CD4-positive, alpha-beta memory T cell (primary cell): ENCODE measurements at places on chromosomes 6 and 20. TPM values are rescaled to one million over a fixed set of nuclear protein-coding genes. Genes with fewer than 3 reads are reported as not detected.

IP6K3 gene
- not detected for polyA plus RNA-seq

SIGLEC1 gene
- polyA plus RNA-seq, result not detected

TRIM38 gene
- polyA plus RNA-seq, result 4.5 TPM

GMDS gene
- polyA plus RNA-seq, result 16.5 TPM

SLC22A23 gene
- polyA plus RNA-seq, result 0.32 TPM

LY86 gene
- polyA plus RNA-seq, result 1.5 TPM

HS3ST5 gene
- not detected for polyA plus RNA-seq

KCNB1 gene
- not detected for polyA plus RNA-seq

RAD21L1 gene
- polyA plus RNA-seq, result not detected

RIPOR2 gene
- polyA plus RNA-seq, result 458 TPM

ABHD16B gene
- not detected for polyA plus RNA-seq

TRIM15 gene
- polyA plus RNA-seq, result not detected

HBS1L gene
- polyA plus RNA-seq, result 59.5 TPM

BNIP5 gene
- not detected for polyA plus RNA-seq

ZFP57 gene
- 2.4 TPM for polyA plus RNA-seq

DNA sequence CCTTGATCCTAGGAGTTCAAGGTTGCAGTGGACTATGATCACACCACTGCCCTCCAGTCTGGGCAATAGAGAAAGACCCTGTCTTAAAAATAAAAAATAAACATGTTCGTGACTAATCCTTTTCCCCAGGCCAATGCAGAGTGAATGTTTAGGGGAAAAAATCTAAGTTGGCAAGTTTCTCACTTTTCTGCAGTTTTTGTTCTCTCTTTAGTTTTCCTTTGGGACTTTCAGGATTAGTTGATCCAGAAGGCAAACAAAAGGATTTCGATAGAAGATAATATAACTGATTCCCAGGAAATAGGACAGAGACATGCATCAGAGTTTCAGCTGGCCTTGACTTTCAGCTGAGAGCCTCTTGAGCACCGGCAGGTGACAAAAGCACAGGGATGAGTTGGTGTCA, 53.3 kb downstream of the SOD2 start:
- DNase-seq, result no peak

- DNase-seq, result peak; percentile 31
These were observed at the start of gene CLIC5 for GRCh38 chr6:46015119-46015968. Gene CLIC5, minus strand, starts transcription at chr6:46015860. Its CDS starts 318 bp downstream, at chr6:46015542.

DNA sequence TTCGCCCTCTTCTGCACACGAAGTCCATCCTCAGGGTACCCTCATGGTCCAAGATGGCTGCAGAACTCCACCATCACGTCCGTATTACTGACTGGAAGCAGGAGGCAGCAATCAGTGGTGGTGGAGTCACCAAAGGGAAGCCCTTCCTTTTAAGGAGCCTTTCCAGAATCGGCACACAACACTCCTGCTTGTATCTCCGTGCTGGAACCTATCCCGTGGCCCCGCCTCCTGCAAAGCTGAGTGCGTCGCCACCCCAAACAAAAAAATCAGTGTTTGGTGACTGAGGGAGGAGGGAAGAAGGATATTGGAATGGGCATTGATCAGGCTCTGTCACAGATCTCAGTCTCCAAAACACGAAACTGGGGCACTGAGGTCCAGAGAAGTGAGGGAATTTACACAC, 5.8 kb upstream of the CCN5 start:
- no peak for DNase-seq

- DNase-seq, result peak; percentile 87
These were observed 96.0 kb upstream of the CNKSR3 start for GRCh38 chr6:154606457-154606856.

DNA sequence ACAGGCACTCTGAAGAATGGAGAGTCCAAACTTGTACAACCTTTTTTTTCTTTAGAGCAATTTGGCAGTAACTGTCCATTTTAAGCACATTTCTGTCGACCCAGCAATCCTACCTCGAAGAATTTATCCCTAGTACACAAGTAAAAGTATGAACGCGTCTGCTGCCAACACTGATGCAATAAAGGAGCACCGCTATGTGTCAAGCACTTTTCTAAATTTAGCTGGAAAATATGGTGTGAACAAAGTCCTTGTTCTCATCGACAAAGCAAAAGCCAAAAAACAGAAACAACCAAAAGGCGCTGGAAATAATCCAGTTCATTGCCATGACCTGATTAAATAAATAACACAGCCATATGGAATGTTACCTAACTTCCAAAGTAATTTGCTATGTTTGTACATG, 1.1 kb downstream of the DPM1 start:
- DNase-seq, result no peak

GRCh38 chr20:17010181-17010580, 216.7 kb upstream of the PCSK2 start:
- no peak for DNase-seq

- no peak for DNase-seq
These were observed 199.6 kb downstream of the GMPR start for GRCh38 chr6:16437984-16438383.

DNA sequence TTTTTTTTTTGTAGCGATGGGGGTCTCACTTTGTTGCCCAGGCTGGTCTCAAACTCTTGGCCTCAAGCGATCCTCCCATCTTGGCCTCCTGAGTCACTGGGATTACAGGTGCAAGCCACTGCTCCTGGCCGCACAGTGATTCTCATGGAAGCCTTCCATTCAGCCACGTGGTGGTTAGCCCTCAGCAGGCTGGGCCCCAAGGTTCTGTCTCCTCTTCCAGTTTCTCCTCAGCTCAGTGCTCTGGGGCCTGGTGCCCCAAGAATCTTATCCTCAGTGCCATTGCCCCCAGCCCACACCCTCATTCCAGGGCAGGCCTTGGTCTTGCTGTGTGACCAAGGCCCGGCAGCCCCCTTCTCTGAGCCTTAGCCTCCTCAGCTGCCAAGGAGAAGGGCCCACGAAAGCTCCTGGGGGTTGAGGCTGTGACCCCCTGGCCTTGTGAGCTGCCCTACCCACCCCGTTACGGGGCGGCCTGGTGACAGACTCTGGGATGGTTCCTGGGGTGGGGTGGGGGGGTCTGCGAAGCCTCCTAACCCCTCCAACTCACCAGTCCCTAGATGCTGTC, 16.4 kb downstream of the SRC start:
- no peak for DNase-seq

GRCh38 chr6:70353448-70353847, 50.6 kb upstream of the COL9A1 start:
- DNase-seq, result no peak

- no peak for DNase-seq
These were observed 97.1 kb upstream of the KCNK16 start for GRCh38 chr6:39419607-39420006.

- no peak for DNase-seq
These were observed 30.1 kb upstream of the CSNK2A1 start for GRCh38 chr20:573414-574296.

GRCh38 chr6:132483779-132484679, 28.9 kb downstream of the STX7 start:
- peak; percentile 56 for DNase-seq

DNA sequence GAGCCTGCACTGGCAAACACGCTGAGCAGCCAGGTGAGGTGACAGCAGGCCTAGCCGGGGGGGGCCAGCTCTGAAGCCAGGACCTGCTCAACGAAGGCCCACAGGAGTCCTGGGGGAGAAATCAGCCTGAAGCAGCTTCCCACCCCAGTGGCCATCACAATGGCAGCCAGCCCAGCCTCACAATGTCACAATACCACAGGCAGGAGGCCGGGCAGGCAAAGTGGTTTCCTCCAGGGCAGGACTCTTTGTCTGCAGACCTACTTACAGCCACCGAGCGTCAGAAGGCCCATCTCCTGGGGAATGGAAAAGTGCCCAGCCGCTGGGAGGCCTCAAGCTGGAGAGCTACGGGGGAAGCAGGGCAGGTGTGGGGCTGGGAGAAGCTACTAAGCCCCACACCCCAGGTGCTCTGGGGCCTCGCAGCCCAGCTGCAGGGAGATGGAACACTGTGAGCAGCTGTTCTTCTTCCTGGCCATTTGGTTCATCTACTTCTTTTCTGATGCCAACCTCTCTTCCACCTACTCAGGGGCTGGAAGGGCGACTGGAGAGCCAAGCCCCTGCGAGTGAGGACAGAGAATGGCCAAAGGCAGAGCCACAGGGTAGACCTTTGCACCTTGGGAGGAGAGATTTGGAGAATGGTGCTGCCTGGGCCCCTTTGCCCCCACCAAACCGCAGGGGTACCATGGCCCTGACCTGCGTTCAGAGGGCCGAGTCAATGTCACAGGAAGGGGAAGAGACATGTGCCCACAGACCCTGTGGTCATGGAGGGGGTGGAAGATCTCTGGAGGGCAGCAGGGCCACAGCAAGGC, 22.3 kb upstream of the AVP start:
- no peak for DNase-seq

GRCh38 chr6:5666695-5667094, 340.0 kb downstream of the NRN1 start:
- no peak for DNase-seq

DNA sequence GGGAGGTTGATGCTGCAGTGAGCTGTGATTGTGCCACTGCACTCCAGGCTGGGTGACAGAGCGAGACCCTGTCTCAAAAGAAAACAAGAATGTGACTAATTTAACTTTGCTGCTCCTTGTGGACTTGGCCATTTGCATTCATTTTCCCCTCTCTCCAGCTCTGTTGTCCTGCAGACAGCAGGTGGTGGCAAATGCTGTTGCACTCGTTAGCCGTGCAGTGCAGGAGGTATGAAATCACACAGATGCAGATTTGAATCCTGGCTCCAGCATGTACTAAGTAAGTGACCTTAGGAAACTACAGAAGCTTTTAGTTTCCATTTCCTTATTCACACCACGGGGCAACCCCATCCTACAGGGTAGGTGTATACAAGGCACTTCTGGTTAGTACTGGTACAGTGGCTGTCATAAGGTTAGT, 9.6 kb upstream of the BEND3 start:
- DNase-seq, result no peak

GRCh38 chr20:14879839-14880238, 542.4 kb upstream of the FLRT3 start:
- DNase-seq, result no peak

DNA sequence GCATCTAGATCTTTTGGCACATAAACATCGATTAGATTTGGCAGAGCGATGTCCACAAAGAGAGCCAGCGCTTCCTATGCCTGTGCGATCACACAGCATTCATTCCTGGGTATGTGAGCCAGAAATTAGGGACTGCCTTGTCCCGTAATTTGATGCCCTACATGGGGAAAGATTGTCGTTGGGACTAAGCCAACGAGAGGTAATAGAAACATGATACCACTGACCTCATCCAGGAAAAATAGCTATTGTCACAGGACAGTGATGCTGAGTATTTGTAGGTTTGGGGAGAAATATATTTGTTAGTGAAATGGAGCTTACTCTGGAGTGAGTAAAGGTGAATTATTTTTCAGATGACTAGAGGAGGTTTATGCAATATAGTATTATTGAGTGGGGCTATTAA, 154.0 kb downstream of the TSHZ2 start:
- DNase-seq, result no peak

DNA sequence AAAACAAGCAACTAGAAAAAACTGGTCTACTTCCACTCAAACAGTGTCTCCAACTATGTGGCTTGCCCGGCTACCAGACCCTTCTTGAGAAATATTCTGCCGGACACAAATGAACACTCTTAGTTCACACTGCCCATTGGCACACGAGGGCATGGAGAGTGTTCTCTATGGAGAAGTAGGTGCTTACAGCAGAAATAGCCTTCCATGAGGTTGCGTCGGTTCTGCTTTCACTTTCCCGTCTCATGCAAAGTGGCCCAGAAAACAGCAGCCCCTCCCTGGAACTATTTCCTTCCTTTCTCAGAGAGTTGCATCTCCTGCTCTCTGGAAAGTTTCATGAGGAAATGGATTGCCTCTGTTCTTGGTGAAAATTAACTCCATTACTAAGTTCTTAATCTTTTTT, 9.5 kb upstream of the HLA-DOA start:
- peak; percentile 48 for DNase-seq

GRCh38 chr6:146515212-146515611, 28.4 kb upstream of the RAB32 start:
- no peak for DNase-seq

GRCh38 chr6:150734235-150734634, 131.3 kb upstream of the MTHFD1L start:
- no peak for DNase-seq
